ENCODE measurements at places on chromosomes 7 and 10. TPM values are rescaled to one million over a fixed set of nuclear protein-coding genes. Genes with fewer than 3 reads are reported as not detected.

GRCh38 chr7:142957723-142958122 is 4.4 kb downstream of the KEL start:
- H3K4me3 ChIP-seq, result no peak overlapping the region
- peak overlapping the region; percentile 71 for H3K27ac ChIP-seq
- H3K36me3 ChIP-seq, result no peaks in the 10 kb centered on the region
- H3K4me1 ChIP-seq, result peaks cover 7% of the 10 kb centered on the region
- no peaks in the 10 kb centered on the region for H3K27me3 ChIP-seq

GRCh38 chr10:49624629-49625028 is 10.8 kb downstream of the CHAT start:
- H3K27ac ChIP-seq, result no peak overlapping the region
- no peaks in the 10 kb centered on the region for H3K4me1 ChIP-seq
- no peaks in the 10 kb centered on the region for H3K36me3 ChIP-seq

GRCh38 chr10:129046065-129046681 is 420.9 kb upstream of the MGMT start:
- no peaks in the 10 kb centered on the region for H3K36me3 ChIP-seq
- DNase-seq, result no peak
- no peak overlapping the region for H3K4me3 ChIP-seq
- H3K27ac ChIP-seq, result no peak overlapping the region

GRCh38 chr10:127982601-127983000 is 75.7 kb downstream of the PTPRE start:
- no peaks in the 10 kb centered on the region for H3K4me1 ChIP-seq
- no peaks in the 10 kb centered on the region for H3K27me3 ChIP-seq
- H3K27ac ChIP-seq, result no peak overlapping the region
- no peaks in the 10 kb centered on the region for H3K36me3 ChIP-seq
- DNase-seq, result no peak

GRCh38 chr7:42227541-42227935 is 9.5 kb downstream of the GLI3 start:
- H3K4me3 ChIP-seq, result no peak overlapping the region
- no peaks in the 10 kb centered on the region for H3K27me3 ChIP-seq
- DNase-seq, result no peak

DNA sequence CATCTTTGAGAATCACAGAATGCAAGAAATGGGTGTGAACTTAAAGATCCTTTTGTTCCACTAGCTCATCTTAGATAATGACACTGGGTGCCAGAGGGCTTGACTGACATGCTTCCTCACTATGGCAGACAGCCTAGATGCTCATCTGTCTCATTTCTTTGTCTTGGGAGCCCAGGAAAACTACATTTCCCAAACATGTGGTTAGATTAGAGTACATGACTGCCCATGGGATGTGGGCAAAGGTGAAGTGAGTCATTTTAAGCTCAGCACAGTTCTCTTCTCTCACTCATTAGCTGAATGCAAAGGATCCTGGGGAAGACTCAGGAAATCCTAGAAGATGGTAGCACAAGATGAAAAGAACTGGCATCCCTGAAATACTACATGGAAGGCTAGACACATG is 32.5 kb upstream of the TBX20 start:
- H3K4me3 ChIP-seq, result no peak overlapping the region
- H3K4me1 ChIP-seq, result no peaks in the 10 kb centered on the region
- no peak for DNase-seq

DNA sequence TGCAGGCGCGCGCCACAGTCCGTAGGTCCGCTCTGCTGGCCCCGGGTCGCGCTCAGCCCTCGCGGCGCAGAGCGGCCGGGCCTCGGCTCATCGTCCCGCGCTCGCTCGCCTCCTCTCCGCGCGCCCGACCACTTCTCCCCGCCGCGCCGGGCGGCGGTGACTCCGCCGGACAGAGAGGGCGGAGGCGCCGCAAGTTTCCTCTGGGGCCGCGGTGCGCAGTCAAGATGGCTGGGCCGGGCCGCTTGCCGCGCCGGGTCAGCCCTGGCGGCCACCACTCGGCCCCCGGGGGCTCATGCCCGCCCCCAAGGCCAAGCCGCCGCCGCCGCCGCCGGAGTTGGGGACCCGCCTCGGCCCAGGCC is 441 bp downstream of the FZD8 start:
- peak overlapping the region; percentile 83 for H3K4me3 ChIP-seq
- DNase-seq, result no peak
- peaks cover 18% of the 10 kb centered on the region for H3K4me1 ChIP-seq
- no peaks in the 10 kb centered on the region for H3K27me3 ChIP-seq

DNA sequence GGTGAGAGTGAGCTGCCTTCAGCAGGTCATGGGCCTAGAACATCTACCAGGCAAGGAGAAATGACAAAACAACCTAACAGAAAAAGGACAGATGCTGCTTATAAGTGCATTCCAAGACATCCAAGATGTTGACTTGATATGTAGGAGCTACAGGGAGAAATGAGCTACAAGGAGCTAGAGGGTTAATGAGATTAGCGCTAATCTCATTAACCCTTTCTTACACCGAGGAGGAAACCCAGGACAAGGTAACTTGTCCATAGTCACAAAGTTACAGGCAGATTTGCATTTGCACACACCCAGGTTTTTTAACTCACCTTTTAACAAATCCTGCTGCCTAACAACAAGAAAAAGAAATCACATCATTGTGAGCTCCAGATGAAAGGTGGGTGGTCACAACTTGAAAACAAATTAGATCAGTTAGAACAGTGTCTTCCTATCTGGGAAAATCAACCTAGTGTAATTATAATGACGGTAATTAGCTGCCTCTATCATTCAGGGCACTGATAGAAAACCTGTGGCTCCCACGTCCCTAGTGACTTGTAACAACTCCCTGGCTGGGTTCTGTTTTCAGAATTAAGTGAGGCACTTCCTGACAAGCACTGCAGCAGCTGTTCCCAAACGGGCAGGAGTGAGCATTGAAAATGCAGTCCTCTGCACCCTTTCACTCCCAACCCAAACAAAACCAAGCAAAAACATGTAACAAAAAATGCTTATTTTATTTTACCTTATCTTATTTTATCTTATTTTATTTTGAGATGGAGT is 5.7 kb downstream of the KIAA1549 start:
- no peak overlapping the region for H3K27ac ChIP-seq
- peak; percentile 43 for DNase-seq
- H3K4me3 ChIP-seq, result no peak overlapping the region

DNA sequence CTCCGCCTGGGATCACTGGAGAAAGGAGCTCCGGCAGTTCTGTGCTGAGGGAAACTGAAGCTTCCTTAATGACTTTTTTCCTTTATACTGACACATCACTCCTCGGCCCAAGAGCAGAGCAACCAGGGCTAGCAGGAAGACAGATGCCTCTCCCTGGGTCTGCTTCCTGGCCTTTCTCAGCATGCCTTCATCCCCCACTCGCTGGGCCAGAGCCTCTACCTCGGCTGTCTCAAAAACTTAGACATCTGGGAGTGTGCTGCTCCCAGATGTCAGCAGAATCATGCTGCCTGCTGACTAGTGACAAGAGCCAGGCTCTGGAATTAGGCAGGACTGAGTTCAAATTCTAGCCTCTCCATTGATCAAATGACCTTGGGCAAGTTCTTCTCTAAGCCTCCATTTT is 24.4 kb upstream of the LRRC4 start:
- H3K4me1 ChIP-seq, result peaks cover 8% of the 10 kb centered on the region
- H3K27ac ChIP-seq, result no peak overlapping the region
- no peak for DNase-seq
- H3K36me3 ChIP-seq, result no peaks in the 10 kb centered on the region

DNA sequence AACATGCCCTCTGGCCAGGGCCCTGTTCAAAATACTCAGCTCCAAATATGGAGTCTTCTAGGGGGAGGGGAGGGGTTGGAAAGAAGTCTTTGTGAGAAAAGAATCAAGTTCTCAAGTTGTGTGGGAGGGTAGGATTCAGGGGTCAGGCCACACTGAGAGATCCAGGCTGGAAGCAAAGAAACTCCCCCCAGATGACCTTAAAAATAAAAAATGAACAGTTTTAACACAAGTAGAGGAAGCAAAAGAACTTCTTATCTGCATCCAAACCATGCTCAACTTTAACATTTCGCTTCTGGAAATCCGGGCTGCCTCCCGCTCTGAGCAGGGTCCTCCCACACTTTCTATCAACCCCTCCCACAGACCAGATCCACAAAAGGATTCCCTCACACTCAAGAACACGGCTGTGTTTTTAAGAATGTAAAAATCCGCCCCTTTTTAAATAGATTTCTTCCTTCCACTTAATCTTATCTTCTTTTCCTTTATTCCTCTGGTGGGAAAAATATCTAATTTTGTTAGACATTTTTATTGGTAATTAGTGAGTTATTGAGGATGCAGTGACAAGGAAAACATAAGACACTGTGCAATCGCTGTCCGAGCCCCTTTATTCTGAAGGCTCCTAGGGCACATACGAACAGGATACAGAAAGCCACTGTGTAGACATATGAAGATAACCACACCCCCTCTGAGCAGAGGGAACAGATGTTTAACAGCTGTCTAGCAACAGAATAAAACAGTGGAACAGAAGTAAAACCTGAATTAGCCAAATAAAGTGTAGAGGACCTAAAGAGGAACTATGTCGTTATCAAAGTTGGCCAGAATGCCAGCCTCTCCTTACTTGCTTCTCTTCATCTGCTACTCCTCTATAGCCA is 43.8 kb downstream of the CYTH3 start:
- no peaks in the 10 kb centered on the region for H3K36me3 ChIP-seq
- H3K4me1 ChIP-seq, result peaks cover 4% of the 10 kb centered on the region
- no peak overlapping the region for H3K27ac ChIP-seq
- no peaks in the 10 kb centered on the region for H3K27me3 ChIP-seq
- no peak overlapping the region for H3K4me3 ChIP-seq

GRCh38 chr7:128739990-128740682 is 977 bp downstream of the CALU start:
- peak overlapping the region; percentile 96 for H3K4me3 ChIP-seq
- no peaks in the 10 kb centered on the region for H3K27me3 ChIP-seq
- no peak for DNase-seq
- H3K36me3 ChIP-seq, result no peaks in the 10 kb centered on the region
- peak overlapping the region; percentile 93 for H3K27ac ChIP-seq

- H3K4me1 ChIP-seq, result no peaks in the 10 kb centered on the region
- DNase-seq, result peak; percentile 54
- no peaks in the 10 kb centered on the region for H3K36me3 ChIP-seq
These were observed 195.4 kb downstream of the SKIDA1 start for GRCh38 chr10:21329995-21330627.

- no peaks in the 10 kb centered on the region for H3K27me3 ChIP-seq
- H3K4me1 ChIP-seq, result peaks cover 18% of the 10 kb centered on the region
- no peak overlapping the region for H3K4me3 ChIP-seq
- DNase-seq, result no peak
- H3K36me3 ChIP-seq, result no peaks in the 10 kb centered on the region
These were observed 49.7 kb downstream of the FAM241B start for GRCh38 chr10:69679736-69680135.

GRCh38 chr7:151091431-151091830 is 5.2 kb downstream of the AGAP3 start:
- no peaks in the 10 kb centered on the region for H3K27me3 ChIP-seq
- peak; percentile 54 for DNase-seq
- no peak overlapping the region for H3K27ac ChIP-seq
- peaks cover 43% of the 10 kb centered on the region for H3K4me1 ChIP-seq
- no peaks in the 10 kb centered on the region for H3K36me3 ChIP-seq
- no peak overlapping the region for H3K4me3 ChIP-seq

DNA sequence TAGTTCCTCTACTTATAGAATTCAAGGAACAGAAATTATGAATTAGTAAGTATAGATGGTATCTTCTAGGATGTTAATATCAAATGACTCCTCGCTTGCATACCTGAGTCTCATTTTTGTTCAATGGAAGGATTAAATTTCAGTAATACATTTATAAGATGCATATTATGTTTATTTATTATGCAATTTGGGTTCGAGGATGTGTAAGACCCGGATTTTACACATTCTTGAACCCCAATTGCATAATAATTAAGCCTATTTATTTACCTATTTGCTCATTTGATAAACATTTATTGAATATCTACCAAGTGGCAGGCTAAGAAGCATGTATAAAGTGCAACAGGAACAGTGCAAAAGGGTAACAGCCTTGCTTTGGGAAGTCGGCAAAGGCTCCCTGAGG is 52.6 kb downstream of the ICA1 start:
- no peak for DNase-seq
- no peaks in the 10 kb centered on the region for H3K27me3 ChIP-seq
- no peak overlapping the region for H3K27ac ChIP-seq
- peaks cover 10% of the 10 kb centered on the region for H3K4me1 ChIP-seq
- no peak overlapping the region for H3K4me3 ChIP-seq
- no peaks in the 10 kb centered on the region for H3K36me3 ChIP-seq

DNA sequence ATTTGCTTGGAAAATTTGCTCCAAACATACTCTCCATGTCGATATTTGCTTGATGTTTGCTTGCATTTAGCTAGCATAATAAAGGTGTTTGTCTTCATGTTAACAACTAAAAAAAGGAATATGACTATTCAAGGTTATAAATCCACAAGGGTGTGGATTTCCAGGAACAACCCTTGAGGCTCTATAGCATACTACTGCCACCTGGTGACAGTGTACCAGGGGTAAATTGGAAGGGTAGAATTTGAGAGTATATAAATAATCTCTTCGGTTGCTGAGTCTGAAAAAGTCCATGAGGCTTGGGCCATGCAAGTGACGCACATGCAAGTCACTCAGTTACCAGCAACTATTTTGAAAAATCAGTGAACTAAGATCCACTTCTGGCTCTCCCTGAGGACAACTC is 68.4 kb downstream of the SLIT1 start:
- H3K36me3 ChIP-seq, result no peaks in the 10 kb centered on the region
- H3K27ac ChIP-seq, result no peak overlapping the region
- no peak for DNase-seq
- H3K27me3 ChIP-seq, result no peaks in the 10 kb centered on the region
- H3K4me1 ChIP-seq, result no peaks in the 10 kb centered on the region
- H3K4me3 ChIP-seq, result no peak overlapping the region

DNA sequence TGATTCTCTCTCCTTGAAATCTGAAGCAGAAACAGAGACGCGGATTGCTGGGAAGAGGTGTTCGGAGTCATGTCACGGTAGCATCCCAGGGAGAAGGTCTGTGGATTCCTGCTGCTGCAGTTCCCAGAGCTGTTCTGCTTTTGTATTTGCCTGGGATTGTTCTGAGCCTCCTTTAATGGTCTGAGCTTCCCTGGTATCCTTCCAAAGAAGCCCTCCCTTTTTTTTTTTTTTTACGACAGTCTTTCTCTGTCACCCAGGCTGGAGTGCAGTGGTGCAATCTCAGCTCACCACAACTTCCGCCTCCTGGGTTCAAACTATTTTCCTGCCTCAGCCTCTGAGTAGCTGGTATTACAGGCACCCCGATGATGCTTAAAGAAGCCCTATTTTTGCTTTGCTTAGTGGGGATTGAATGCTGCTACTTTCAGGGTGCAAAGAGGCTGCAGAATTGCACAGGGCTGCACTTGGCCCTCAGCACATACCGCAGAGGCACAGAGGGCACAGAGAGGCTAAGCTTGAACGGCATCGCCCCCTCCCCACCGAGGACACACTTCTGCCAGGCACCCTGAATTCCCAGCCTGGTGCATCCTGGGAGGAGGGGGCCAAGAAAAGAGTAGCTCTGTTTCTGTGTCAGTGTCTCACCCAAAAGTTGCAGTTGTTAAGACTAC is 208.6 kb upstream of the GALNT17 start:
- DNase-seq, result no peak
- no peak overlapping the region for H3K27ac ChIP-seq
- no peaks in the 10 kb centered on the region for H3K4me1 ChIP-seq
- no peaks in the 10 kb centered on the region for H3K36me3 ChIP-seq

GRCh38 chr7:143375298-143376034 is 5.7 kb upstream of the ZYX start:
- peak; percentile 52 for DNase-seq
- no peak overlapping the region for H3K4me3 ChIP-seq
- no peaks in the 10 kb centered on the region for H3K36me3 ChIP-seq
- H3K4me1 ChIP-seq, result peaks cover 10% of the 10 kb centered on the region

GRCh38 chr7:110470420-110470819 is 620.5 kb upstream of the LRRN3 start:
- no peaks in the 10 kb centered on the region for H3K27me3 ChIP-seq
- no peak for DNase-seq
- no peaks in the 10 kb centered on the region for H3K4me1 ChIP-seq
- no peak overlapping the region for H3K27ac ChIP-seq
- no peak overlapping the region for H3K4me3 ChIP-seq

NKX6-2 gene
- not detected for total RNA-seq

SLIT1 gene
- 0.78 TPM for total RNA-seq

EPO gene
- 2.6 TPM for total RNA-seq
